ENCODE measurements at places on chromosomes 4 and X.

DNA sequence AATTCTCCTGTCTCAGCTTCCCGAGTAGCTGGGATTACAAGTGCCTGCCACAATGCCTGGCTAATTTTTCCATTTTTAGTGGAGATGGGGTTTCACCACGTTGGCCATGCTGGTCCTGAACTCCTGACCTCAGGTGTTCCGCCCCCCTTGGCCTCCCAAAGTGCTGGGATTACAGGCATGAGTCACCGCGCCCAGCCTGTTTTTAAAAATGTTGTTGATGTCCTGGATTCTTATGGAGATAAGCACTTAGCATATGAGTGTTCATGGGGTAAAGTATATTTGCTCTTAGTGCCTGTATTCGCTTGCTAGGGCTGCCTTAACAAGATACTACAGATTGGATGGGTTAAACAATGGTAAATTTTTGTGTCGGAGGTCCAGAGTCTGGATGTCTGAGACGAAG, 91.7 kb downstream of the CEP44 start:
- DNase-seq, result no peak

DNA sequence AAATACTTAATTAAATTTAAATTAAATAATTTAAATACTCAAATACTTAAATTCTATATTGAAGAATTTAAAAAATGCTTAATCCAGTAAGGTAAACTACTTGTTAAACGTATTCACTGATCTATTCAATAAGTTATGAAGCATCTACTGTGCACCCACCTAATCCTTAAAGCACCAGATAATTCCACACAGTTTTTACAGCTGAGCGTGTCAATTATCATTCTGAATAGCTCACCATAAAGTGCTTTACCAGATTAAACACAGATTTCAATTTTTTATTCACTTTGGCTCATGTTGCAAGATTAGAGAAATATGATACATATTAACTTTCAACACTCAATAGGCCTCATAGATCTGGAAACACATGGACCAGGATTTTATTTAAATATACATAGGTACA, 79.2 kb upstream of the DDIT4L start:
- no peak for DNase-seq

- DNase-seq, result peak; percentile 50
Observed at GRCh38 chr4:106369456-106370060, 980 bp upstream of the GIMD1 start.

DNA sequence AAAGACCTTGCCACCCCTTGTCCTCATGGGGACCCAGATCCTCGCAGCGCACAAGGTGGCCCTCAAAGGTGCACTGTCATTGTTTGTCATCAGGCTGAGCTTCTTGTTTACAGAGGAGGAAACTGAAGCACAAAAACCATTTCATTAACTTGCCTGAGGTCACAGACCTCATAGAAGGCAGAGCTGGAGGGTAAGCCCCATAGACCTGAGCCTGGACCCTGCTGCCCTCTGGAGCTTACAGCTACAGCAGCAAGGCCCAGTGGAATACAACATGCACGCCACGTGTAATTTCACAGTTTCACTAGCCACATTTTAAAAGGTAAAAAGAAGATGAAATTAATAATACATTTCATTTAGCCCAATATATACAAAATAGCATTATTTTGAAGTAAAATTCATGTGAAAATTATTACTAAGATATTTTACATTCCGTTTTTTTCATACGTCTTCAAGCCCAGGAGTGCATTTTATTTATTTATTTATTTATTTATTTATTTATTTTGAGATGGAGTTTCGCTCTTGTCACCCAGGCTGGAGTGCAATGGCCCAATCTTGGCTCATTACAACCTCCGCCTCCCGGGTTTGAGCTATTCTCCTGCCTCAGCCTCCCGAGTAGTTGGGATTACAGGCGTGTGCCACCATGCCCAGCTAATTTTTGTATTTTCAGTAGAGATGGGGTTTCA, 8.8 kb downstream of the JAKMIP1 start:
- no peak for DNase-seq

GRCh38 chr4:181528570-181529184, 714.5 kb upstream of the TENM3 start:
- peak; percentile 43 for DNase-seq

DNA sequence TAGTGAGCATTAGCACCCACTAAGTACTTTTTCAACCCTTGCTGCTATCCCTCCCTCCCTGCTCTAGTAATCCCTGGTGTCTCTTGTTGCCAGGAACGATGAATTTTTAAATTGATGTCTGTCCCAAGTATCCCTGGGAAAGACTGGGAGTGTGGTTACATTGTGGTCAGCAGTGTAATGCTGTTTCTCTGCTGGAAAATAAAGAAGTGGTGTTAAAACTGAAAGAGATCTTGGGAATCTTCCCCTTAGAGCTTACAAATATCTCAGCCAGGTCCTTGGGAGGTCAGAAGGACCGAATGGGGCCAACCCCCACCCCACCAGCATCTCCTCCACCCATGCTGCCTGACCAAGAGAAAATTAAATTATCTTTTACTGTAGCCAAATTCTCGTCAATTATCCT, 174.5 kb upstream of the MXRA5 start:
- DNase-seq, result no peak

DNA sequence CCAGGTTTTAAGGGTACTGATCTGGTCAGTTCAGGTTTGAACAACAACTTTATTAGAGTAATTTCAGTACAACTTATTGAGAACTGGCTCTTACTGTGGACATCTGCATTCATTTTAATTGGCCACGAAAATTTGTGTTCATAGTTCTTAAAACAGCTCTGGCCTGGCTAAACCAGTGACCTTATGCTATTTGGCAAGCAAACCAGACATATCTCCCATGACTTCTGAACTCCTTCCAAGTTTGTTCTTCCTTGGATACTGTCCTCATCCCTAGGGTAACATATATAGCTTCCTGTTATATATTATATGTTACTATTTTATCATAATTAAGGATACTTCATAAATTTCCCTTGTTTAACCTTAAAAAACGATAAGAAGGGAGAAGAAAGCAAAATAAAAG, 841.9 kb downstream of the TRAM1L1 start:
- no peak for DNase-seq

- DNase-seq, result no peak
Observed at GRCh38 chr4:38783109-38783460, 295 bp upstream of the TLR10 start.

DNA sequence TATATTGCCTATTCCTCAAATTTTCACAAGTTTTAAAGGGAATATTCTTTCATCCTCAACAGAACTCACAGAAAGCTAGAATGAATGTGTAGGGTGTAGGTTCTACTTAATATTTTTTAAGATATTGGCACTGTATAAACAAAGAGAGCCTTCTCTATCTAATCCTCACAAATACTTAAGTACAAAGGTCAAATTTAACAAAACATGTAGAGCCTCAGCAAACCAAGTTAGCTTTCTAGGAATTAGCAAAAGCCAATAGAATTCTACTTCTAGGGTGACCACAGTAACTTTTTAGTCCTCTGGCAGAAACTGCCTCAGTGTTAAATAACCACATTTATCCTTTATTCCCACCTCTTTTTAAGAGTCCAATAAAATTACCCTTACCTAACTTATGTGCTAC, 19.3 kb downstream of the DHX15 start:
- no peak for DNase-seq

DNA sequence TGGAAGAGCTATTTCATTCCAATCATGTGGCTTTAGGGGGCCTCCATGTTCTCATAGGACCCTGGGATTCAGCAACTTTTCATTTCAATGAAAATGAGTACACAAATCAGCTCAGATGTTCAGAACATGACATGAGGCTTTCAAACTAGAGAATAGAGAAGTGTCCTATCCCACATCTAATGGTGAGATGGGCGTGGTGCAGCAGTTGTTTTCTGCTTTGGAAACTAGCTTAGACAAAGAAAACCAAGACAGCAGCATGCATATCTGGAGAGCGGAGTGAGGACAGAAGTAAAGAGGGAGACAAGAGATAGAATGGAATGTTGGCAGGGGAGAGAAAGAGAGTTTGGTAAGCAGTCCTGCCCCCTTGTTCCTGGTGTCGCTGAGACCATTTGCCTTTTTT, 1009.1 kb upstream of the IGFBP7 start:
- DNase-seq, result no peak

- no peak for DNase-seq
Observed at GRCh38 chr4:105979506-105979905, 84.2 kb downstream of the NPNT start.

DNA sequence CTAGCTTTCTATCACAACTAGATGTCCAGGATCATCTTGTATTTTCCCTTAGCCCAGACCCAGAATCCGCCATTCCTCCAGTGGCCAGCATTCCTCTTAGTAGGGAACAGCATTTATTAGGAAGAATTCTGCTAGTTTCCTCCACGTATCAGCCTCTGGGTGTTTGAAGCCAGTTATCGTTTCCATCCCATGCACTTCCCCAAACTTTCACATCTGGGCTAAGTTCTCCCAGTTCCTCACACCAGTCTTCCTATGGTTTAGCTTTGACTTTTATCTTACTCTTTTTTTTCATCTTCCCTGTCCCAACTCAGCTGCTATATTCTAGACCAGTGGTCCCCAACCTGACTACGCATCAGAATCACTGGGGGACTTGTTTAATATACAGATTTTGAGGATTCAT, 53.5 kb upstream of the PRSS48 start:
- DNase-seq, result no peak

DNA sequence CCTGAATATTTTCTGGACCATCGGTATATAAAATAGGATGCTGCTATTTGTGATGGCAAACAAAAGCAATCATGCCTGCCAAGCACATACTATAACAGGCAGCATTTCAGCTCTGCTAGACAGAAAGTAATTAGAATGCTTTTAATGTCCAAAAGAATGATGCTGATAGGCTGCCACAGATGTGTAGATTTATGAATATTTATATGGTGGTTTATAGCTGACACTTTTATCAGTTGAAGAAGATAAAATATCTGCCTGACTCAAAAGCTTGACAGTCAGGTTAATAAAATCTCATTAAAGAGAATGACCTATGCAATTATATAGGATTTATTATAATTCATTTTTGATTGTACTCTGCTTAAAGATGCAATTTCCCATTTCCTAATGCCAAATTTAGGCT, 4.0 kb downstream of the BEND4 start:
- no peak for DNase-seq

DNA sequence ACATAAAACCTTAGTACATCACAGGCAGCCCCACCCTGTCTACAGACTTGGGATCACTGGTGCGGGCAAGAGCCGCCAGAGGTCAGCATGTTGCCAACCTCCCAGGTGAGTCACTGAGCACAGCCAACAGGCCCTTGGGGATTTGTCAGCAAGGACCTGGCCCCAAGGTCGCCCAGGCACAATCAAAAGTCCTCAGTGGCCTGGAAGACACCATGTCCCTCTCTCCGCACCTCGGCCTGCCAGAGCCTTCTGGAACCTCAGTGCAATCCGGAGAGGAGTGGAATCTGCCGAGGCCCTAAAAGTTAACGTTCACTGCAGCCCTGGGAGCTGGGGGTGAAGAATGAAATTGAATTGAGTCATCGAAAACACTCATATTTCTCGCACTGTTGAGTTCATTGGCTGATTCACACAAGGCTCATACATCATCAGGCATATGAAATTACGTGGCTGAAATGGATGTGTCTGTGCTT, 74.3 kb downstream of the WFS1 start:
- DNase-seq, result peak; percentile 81

GRCh38 chr4:89166971-89167475, 55.7 kb downstream of the TIGD2 start:
- no peak for DNase-seq

GRCh38 chr4:14863418-14864364, 138.6 kb upstream of the CPEB2 start:
- no peak for DNase-seq

GRCh38 chr4:85842540-85842939, 367.6 kb downstream of the ARHGAP24 start:
- no peak for DNase-seq

- DNase-seq, result no peak
Observed at GRCh38 chr4:3313139-3313538, 20.3 kb downstream of the RGS12 start.

GRCh38 chr4:25103418-25103817, 56.8 kb downstream of the SEPSECS start:
- DNase-seq, result no peak

- DNase-seq, result no peak
Observed at GRCh38 chr4:111736516-111736915, 408.7 kb upstream of the FAM241A start.

DNA sequence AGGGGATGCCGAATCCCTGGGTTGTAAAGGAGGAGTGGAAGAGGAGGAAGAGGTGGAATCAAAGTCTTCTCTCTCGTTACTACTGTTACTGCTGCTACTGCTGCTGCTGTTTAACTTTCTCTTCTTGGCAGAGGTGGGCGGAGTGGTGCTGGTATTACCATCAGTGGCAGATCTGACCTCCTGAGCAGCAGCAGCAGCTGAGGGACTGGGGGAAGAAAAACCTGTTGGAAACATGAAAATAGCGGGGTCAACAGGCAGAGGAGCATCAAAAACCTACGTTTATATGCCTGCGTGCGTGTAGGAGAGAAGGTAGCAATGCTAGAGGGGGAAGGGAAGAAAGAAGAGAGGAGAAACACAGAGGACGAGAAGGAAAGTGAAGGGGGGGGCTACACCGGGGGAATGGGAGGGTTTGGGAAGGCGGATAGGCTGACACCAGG, 339 bp downstream of the CUL4B start:
- DNase-seq, result peak; percentile 35

GRCh38 chr4:38315286-38315685, 348.7 kb upstream of the KLF3 start:
- no peak for DNase-seq

DNA sequence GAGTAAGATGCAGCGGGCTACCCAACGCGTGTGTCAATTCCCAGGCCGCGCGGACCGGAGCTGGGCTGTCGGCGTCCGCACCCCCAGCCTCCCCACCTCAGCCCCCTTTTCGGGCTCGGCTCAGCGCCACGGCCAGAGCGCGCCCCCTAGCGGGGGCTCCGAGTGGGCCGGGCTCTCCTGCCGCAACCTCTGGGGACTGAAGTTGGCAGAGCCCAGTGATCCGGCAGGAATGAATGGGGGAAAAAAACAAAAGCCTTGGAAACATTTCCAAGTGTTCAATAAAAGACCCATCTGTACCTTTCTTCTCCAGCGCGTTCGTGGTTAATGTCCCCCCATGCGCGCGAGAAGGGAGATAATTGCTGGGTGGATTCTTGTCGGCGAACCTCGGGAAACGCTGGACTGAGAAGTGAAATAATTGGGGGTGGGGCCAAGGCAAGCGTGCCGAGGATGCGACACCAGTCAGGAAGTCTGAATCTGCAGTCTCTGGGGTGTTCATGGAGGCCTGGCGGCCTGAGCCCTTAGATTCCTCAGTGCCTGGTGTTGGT, 5.2 kb upstream of the ARX start:
- no peak for DNase-seq

GRCh38 chr4:1830642-1831228, 25.2 kb downstream of the LETM1 start:
- no peak for DNase-seq

GRCh38 chr4:166413356-166413755, 540.3 kb downstream of the TLL1 start:
- no peak for DNase-seq

DNA sequence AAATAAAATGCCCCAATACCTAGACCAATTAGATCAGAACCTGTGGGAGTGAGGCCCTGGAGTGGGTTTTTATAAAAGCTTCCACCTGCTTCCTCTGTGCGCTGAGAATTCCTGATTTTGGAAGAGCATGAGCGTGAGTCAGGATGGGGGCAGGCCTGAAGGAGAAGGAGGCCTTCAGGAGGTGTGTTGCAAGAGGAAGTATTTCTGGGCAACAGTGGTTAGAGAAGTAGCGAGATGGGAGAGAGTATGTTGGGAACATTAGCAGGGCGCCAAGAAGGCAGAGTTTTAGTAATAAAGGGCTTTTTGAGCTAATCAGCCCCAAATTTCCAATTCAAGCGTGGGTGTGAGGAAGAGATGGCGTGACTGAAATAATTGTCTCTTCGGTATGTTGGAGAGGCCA, 349.8 kb downstream of the UNC5C start:
- no peak for DNase-seq

- DNase-seq, result peak; percentile 100
Observed at GRCh38 chr4:13920901-13921300, 293.4 kb upstream of the BOD1L1 start.

All from mammary epithelial cell (primary cell).